ENCODE measurements at places on chromosomes 2 and 18.

GRCh38 chr18:63105636-63106316 lies 213.8 kb downstream of the BCL2 start:
- DNase-seq: no peak

DNA sequence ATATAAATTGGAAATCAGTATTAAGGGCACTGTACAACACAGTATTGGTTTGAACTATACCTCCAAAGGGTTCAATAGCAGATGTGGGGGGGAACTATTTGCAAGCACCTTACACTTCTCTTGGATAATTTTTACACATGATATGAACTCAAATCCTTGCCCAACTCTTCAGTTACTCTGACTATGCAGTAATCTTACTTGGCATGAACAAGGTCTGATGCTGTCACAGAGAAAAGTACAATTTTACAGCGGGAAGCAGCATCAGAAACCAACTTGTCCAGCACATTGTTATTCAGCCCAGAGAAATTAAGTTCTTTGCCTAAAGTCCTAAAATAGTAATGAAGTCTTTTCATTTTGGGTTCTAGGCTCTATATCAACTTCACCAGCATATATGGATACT lies 98.2 kb downstream of the ZNF521 start:
- no peak for DNase-seq

DNA sequence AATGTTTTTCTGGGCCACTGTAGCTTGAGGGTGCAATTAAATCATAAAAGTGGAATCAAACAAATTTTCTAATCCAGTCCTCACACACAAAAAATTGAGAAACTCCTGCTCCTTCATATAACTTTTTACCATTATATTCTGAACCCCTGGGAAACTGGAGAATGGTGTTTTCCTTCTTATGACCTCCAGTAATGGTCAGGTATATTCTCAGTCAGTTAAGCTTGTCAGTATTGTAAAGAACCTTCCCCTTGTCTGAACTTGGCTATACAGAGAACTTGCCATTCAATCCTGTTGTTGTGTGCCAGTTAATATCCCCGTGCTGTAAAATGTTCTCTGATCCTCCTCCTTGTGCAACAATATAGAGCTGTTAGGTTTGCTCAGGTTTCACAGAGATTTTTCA lies 39.5 kb downstream of the ZNF804A start:
- no peak for DNase-seq

DNA sequence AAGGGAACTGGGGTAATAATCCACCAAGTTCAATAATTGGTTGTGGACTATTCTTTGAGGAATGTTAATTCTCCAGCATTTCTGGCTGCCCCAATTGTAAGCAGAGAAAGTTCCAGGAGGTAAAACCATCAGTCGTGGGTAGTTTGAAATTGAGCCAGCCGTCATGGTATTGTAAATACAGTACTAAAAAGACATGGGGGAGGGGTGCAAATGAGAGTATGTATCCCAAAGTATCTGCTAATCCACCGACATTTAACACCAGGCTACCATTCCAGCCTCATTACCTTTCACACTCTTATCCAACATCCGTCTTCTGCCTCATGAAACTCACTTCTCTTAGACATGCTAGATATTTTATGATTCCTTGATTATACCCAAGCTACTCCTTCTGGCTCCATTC lies 507.9 kb downstream of the ERBB4 start:
- no peak for DNase-seq

- DNase-seq: no peak
Observed at GRCh38 chr2:189835855-189836558, 51.8 kb downstream of the PMS1 start.

- DNase-seq: no peak
Observed at GRCh38 chr2:162308747-162309503, 9.6 kb downstream of the IFIH1 start.

Data from activated CD8-positive, alpha-beta memory T cell treated with anti-CD3 and anti-CD28 coated beads, Interleukin-2, amount 10 ng/mL, durations not matched to agents 7 days and 5 days (primary cell).